ENCODE measurements at places on chromosomes 3 and 15. TPM values are rescaled to one million over a fixed set of nuclear protein-coding genes. Genes with fewer than 3 reads are reported as not detected.

POU1F1 gene
- not detected for total RNA-seq

TMEM207 gene
- total RNA-seq = not detected

GOLGA6D gene
- total RNA-seq = not detected

GRCh38 chr3:158333736-158334135 lies 223.8 kb downstream of the RSRC1 start:
- DNase-seq = no peak

PARP16 gene
- total RNA-seq = 14.9 TPM

All from CD4-positive, CD25-positive, alpha-beta regulatory T cell (primary cell).